ENCODE measurements at places on chromosomes 7 and 10.

DNA sequence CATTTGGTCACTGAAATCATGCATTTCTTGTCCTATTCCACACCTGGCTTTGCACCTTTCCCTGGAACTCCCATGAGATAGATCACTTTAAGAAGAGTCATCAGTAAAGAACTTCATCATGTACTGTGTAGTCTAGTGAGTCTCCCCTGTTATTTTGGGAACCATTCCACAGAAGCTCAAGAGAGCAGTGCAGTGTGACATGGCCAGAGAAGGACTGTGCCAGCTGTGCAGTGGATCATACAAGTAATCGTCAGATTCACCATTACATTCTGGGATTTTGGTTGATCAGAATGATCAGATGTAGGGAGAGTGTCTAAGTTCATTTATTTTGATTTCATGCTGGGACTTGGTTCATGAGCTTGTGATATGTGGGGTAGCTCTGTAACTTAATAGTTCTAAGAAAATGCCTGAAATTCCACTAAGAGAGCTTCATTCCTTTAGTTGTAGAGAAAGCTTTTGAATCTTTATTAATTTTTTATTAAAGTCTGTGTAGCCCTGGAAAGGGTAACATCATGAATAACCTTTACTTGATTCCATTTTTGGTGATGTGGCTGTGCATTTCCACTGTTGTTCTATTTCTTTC lies 166.8 kb downstream of the SUGCT start:
- no peak for DNase-seq

DNA sequence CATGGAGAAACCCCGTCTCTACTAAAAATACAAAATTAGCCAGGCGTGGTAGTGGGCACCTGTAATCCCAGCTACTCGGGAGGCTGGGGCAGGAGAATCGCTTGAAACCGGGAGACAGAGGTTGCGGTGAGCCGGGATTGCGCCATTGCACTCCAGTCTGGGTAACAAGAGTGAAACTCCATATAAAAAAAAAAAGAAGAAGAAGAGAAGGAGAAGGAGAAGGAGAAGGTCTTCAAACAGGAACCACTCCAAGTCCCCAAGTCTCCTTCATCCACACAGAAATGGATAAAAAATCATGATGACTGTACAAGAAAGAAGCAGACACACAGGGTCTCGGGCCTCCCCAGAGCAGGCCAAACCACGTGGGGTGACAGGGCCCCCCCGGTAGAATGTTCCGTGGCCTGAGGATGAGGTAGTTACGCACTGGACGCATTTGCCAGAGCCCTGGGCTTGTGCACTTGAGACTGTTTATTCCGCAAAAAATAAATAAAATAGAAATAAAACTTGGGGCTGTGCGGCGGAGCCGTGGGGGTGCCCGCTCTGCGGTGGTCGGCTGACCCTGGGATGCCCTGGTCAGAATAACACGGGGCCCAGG lies 15.8 kb downstream of the VENTX start:
- DNase-seq, result no peak

DNA sequence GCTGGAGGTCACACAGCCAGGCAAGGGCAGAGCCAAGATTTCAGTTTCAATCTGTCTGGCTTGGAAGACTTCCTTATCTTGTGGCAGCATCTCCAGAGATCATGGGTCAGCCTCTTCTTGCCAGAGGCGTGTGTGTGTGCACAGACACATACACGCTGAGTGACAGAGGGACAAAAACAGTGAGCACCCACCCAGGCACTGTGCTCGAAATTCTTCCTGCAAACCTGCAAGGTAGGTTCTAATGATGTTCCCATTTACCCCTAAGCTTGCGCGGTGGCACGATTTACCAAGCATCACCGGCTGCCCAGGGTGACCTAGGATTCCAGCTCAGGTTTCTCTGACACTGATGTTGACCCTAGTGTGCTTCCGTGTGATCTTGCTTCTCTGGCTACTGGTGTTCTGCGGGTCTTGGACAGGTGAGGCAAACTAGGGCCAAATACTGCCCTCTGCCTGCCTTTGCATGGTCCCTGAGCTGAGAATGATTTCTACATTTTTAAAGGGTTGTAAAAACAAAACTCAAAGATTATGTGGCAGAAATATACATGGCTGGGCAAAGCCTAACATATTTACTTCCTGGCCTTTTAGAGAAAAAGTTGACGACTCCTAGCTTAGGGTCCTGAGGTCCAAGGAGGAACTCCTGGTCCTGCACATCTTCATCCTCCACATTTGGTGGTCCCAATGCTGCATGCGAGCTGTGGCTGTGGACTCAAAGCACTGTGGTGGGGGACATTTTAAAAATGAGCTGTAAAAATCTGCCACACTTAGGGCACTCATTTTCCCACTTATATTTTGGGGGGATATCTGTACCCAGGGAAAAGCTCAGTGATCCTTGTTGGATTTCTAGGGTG lies 268.5 kb downstream of the RPS24 start:
- DNase-seq, result no peak

GRCh38 chr10:33120700-33121099 lies 162.7 kb upstream of the ITGB1 start:
- DNase-seq, result no peak

DNA sequence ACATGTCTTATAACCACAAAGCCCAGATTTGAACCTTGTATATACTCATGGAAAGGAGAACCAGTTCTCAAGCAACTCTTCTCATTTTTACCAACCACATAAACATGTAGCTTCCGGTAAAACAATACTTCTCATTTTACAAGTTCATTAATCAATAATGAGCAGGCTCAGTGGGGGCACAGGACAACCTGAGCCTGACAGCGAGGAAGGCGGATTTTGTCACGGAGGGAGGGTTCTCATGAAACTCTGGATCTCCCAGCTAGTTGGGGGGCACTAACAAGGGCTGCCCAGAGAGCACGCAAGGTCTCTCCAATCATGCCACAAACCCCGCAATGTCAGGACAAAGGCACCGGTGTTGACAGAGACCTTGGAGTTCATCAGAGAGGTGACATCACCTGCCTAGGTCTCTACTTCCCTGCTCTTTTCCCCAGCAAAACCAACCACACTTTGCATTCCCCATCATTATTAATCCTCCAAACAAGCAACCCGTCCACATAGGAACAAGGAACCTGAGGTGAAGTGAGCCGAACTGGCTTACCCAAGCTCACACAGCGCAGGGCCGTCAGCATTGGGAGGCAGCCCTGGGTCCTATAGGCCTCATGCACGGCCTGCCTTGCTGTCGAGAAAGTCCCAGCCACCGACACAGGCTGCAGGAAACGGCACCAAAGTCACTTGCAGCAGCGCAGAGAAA lies 192.1 kb upstream of the KLF14 start:
- DNase-seq, result no peak

DNA sequence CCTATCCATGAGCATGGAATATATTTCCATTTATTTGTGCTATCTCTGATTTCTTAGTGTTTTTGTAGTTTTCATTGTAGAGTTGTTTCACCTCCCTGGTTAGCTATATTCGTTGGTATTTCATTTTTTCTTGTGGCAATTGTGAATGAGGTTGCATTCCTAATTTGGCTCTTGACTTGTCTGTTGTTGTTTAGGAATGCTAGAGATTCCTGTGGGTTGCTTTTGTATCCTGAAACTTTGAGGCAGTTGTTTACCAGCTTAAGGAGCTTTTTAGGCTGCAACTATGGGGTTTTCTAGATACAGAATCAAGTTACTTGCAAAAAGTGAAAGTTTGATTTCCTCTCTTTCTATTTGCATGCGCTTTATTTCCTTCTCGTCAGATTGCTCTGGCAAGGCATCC lies 304.7 kb upstream of the GRM3 start:
- no peak for DNase-seq
